ENCODE measurements at places on chromosomes 16 and 17. TPM values are rescaled to one million over a fixed set of nuclear protein-coding genes. Genes with fewer than 3 reads are reported as not detected.

CRHR1 gene
- not detected for total RNA-seq

STXBP4 gene
- 5.1 TPM for total RNA-seq

SMIM5 gene
- total RNA-seq = 0.05 TPM

CDRT15L2 gene
- not detected for total RNA-seq

ABCA6 gene
- total RNA-seq = not detected

KRTAP9-8 gene
- not detected for total RNA-seq

RFFL gene
- total RNA-seq = 28.2 TPM

RAB40B gene
- total RNA-seq = 5.2 TPM

FOXN1 gene
- total RNA-seq = not detected

CYTH1 gene
- total RNA-seq = 147 TPM

CDC27 gene
- total RNA-seq = 92.0 TPM

WWOX gene
- 17.8 TPM for total RNA-seq

CCL17 gene
- 1.3 TPM for total RNA-seq

CYGB gene
- not detected for total RNA-seq

MT1A gene
- 0.60 TPM for total RNA-seq

CFAP97D1 gene
- total RNA-seq = not detected

GNGT2 gene
- 18.4 TPM for total RNA-seq

CD68 gene
- total RNA-seq = 2.4 TPM

PLA2G10 gene
- not detected for total RNA-seq

CTCF gene
- 67.6 TPM for total RNA-seq

CASKIN1 gene
- total RNA-seq = 1.0 TPM

ABCC6 gene
- not detected for total RNA-seq

PLXDC1 gene
- 0.60 TPM for total RNA-seq

HOXB1 gene
- not detected for total RNA-seq

TBC1D16 gene
- total RNA-seq = 1.9 TPM

AGRP gene
- total RNA-seq = not detected

STH gene
- not detected for total RNA-seq

CPHXL2 gene
- total RNA-seq = not detected

EPOP gene
- 56.5 TPM for total RNA-seq

TPSAB1 gene
- total RNA-seq = not detected

KIF22 gene
- total RNA-seq = 140 TPM

SP2 gene
- total RNA-seq = 24.0 TPM

GJD3 gene
- 0.56 TPM for total RNA-seq

ITGA2B gene
- 0.44 TPM for total RNA-seq

MMP15 gene
- 1.1 TPM for total RNA-seq

GSDMA gene
- 0.73 TPM for total RNA-seq

AMDHD2 gene
- total RNA-seq = 32.4 TPM

PPP1R27 gene
- total RNA-seq = not detected

NPIPA2 gene
- total RNA-seq = 6.2 TPM

ATP2A3 gene
- 107 TPM for total RNA-seq

PRSS27 gene
- total RNA-seq = 1.8 TPM

KRTAP1-1 gene
- total RNA-seq = not detected

CA5A gene
- total RNA-seq = 0.13 TPM

ZG16 gene
- total RNA-seq = not detected

KCNG4 gene
- not detected for total RNA-seq

SEBOX gene
- not detected for total RNA-seq

GALR2 gene
- 3.7 TPM for total RNA-seq

All from activated T-helper 1 cell treated with anti-CD3 and anti-CD28 coated beads, Interleukin-12 subunit alpha, Interleukin-12 subunit beta, Interleukin-2, Interleukin-4 antibody, amounts not matched to agents 30 ng/mL and 10 ng/mL and 1 ng/mL, durations not matched to agents 14 hours and 24 hours and 36 hours (primary cell).